ENCODE measurements at places on chromosomes 1 and 21. TPM values are rescaled to one million over a fixed set of nuclear protein-coding genes. Genes with fewer than 3 reads are reported as not detected.

DNA sequence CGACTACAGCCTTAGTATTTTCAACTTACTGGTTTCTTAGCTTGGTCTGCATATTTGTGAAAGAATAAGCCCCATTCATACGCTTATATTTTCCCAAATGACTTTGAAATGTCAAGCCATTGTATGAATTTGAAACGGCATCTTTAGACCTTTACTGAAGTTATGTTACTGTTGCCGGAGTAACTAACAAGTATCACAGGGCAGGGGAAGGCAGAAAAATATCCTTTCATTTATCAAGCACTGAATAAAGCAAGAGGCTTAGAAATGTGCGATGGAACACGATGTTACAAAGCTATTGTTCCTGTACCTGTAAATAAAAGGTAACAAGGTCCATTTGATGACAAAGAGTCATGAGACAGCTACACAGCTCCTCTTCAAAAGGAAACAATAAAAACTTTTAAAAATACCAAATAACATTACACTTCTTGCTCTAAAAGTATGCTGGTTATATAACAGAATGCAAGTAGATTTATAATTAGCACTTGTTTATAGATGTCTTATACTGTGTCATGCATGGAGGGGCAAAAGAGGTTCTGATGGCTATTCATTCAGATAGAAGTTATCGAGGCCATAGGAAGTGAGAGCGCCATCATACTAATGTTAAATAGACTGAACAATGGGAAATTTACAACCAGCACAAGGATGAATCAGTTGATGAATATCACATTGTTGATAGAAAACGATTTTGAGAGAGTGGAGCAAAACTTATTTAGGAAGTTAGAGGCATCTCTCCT is 322.6 kb downstream of the RGS7 start:
- H3K4me1 ChIP-seq: no peaks in the 10 kb centered on the region
- no peak overlapping the region for H3K27ac ChIP-seq
- H3K27me3 ChIP-seq: no peaks in the 10 kb centered on the region
- no peak overlapping the region for H3K4me3 ChIP-seq

- H3K4me3 ChIP-seq: peak overlapping the region; percentile 92
- peaks cover 16% of the 10 kb centered on the region for H3K36me3 ChIP-seq
- H3K4me1 ChIP-seq: peaks cover 69% of the 10 kb centered on the region
- DNase-seq: no peak
- H3K27me3 ChIP-seq: no peaks in the 10 kb centered on the region
These were observed 1.5 kb downstream of the CSDE1 start for GRCh38 chr1:114756009-114756892.

DNA sequence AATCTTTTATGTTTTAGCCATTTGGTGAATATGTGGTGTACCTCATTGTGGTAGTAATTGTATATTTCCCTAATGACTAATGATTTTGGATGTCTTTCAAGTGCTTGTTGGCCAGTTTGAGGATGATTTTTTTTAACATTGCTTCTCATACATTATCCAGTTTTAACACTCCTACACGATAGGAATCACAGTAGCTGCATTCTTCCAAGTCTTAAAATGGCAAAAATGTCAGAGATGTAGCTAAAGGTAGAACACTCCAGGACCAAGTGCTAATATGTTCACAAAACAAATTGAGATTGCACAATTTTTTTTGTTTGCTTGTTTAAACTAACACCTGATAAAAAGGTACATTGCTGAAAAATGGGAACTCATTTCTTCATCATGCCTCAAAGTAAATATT is 11.7 kb downstream of the USP25 start:
- peak; percentile 13 for DNase-seq
- H3K36me3 ChIP-seq: peaks cover 10% of the 10 kb centered on the region
- no peak overlapping the region for H3K27ac ChIP-seq
- no peak overlapping the region for H3K4me3 ChIP-seq
- H3K27me3 ChIP-seq: no peaks in the 10 kb centered on the region
- peaks cover 32% of the 10 kb centered on the region for H3K4me1 ChIP-seq

GRCh38 chr1:213300433-213300832 is 249.4 kb downstream of the RPS6KC1 start:
- peaks cover 1% of the 10 kb centered on the region for H3K27me3 ChIP-seq
- peaks cover 10% of the 10 kb centered on the region for H3K36me3 ChIP-seq
- H3K4me3 ChIP-seq: no peak overlapping the region
- no peak for DNase-seq

GRCh38 chr21:37367336-37367702 is 746 bp downstream of the DYRK1A start:
- H3K27ac ChIP-seq: no peak overlapping the region
- H3K36me3 ChIP-seq: peaks cover 9% of the 10 kb centered on the region
- no peaks in the 10 kb centered on the region for H3K27me3 ChIP-seq
- no peak overlapping the region for H3K4me3 ChIP-seq
- H3K4me1 ChIP-seq: peaks cover 46% of the 10 kb centered on the region

DNA sequence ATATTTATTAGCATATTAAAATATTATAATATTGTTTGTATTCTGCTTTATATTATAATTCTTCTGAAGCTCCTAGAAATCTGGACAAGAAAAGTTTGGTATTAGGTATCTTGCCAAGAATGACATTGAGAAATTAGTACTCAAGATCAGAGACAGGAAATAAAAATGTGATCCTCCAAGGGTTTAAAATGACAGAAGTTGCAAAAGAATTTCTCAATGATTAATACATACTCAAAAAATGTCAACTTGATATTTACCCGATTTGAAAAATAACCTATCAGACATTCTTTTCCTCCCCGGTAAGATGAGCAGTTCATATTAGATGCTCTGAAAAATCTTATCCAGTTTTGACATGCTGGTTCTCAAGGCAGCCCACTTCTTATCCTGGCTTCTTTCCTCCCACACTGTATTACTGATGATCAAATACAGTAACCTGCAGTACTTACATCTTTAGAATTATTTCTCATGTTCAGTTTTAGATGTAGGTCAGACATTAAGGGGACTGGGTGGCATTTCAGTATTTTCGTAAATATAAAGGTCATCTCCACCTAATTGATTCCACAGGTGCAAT is 55.3 kb downstream of the CACHD1 start:
- no peak for DNase-seq
- no peaks in the 10 kb centered on the region for H3K27me3 ChIP-seq

GRCh38 chr1:3653286-3653618 is 936 bp downstream of the TP73 start:
- no peak overlapping the region for H3K4me3 ChIP-seq
- peaks cover 55% of the 10 kb centered on the region for H3K27me3 ChIP-seq
- H3K36me3 ChIP-seq: no peaks in the 10 kb centered on the region

NIT1 gene
- 26.2 TPM for total RNA-seq

MR1 gene
- total RNA-seq: 35.7 TPM

CD1E gene
- total RNA-seq: not detected

ST6GALNAC3 gene
- 0.97 TPM for total RNA-seq

NECTIN4 gene
- total RNA-seq: 0.07 TPM

GPR137B gene
- total RNA-seq: 12.9 TPM

ADORA1 gene
- 4.1 TPM for total RNA-seq
